ENCODE measurements at places on chromosomes 6 and 20. TPM values are rescaled to one million over a fixed set of nuclear protein-coding genes. Genes with fewer than 3 reads are reported as not detected.

Gene SLC17A1
- total RNA-seq = not detected

Gene PRL
- not detected for total RNA-seq

Gene COL19A1
- not detected for total RNA-seq

Gene VWA7
- total RNA-seq = 6.6 TPM

Gene GJA10
- total RNA-seq = not detected

Gene DACT2
- total RNA-seq = not detected

Gene TTK
- total RNA-seq = 47.8 TPM

Gene AIG1
- total RNA-seq = 13.0 TPM

Gene CD93
- 0.82 TPM for total RNA-seq

Gene ADGRF4
- total RNA-seq = not detected

Gene FAM209B
- total RNA-seq = 0.45 TPM

Gene PLCB1
- total RNA-seq = 0.63 TPM

Gene RAET1E
- not detected for total RNA-seq

Gene SCUBE3
- 0.03 TPM for total RNA-seq
